Hippocampal formation (tissue), 2 donors: ENCODE measurements at places on chromosomes 1 and 21.

DNA sequence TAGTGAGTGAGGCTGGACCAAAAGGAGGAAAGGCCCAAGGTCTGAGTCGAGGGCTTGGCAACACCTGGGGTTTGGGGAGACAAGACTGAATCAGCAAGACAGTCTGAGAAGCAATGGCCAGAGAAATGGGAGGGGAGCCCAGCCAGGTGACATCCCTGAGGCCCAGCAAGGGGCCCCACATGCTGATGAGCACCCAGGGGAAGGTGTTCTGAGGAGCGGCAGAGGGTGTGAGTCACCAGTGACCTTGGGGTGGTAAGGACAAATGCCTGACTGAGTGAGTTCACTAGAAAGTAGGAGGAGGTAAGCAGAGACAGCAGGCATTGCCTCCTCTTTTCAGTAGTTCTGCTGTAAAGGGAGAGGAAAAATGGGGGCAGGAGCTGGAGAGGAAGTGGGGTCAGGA lies 192.4 kb upstream of the GALNT2 start:
- no peak for DNase-seq

DNA sequence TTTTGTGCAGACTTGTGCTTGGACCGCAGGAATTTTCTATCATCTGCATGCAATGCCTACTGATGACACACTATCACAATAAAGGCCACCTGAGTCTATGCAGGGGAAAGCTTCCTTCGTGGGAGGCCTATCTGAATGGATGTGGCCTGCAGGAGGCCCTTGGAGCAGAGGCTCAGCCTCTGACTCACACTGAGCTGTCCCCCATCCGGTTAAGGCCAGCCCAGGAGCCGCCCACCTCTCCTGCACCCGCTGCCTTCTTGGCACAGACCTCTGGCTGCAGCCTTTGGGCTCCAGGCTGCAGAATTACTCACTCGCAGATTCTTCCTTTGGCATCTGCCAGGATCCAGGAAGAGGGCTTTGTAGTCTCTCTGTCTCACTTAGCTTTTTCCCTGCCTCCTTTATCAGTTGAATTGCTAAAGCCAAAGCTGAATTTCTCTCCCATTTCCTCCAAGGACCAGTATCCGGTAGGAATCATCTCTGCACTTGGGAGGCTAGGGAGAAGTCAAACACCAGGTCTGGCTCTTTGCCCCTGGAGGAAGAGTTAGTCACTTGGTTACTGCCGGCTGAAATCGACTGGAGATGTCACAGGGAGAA lies 65.1 kb upstream of the JUN start:
- no peak for DNase-seq

GRCh38 chr1:86419277-86419903 lies 4.6 kb upstream of the CLCA2 start:
- peak; percentile 12 for DNase-seq

GRCh38 chr1:109627692-109628399 lies 8.2 kb downstream of the AMPD2 start:
- DNase-seq, result no peak

GRCh38 chr1:67632356-67632755 lies 52.6 kb upstream of the GADD45A start:
- DNase-seq, result no peak

DNA sequence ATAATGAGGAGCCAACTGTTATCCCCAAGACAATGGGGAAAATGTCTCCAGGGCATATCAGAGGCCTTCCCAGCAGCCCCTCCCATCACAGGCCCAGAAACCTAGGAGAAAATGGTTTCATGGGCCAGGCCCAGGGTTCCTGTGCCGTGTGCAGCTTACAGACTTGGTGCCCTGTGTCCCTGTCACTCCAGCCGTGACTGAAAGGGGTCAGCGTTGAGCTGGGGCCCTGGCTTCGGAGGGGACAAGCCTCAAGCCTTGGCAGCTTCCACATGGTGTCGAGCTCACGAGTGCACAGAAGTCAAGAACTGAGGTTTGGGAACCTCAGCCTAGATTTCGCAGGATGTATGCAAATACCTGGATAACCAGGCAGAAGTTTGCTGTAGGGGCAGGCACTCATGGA lies 18.1 kb downstream of the SIPA1L2 start:
- DNase-seq, result no peak

DNA sequence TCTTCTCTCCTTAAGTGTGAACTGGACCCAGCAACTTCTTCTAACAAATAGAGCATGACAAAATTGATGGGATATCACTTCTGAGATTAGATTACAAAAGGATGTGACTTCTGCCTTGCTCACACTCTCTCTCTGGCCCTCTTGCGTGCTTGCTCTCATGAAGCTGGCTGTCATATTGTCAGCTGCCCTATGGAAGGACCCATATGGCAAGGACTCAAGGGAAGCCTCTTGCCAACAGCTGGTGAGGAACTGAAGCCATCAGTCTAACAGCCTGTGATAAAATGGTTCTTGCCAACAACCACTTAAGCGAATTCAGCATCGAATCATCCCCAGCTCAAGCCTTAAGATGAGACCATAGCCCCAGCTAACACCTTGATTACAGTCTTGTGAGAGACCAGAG lies 4.8 kb upstream of the TLR5 start:
- DNase-seq, result no peak

- DNase-seq, result no peak
Observed at GRCh38 chr1:55168353-55168752, 46.8 kb downstream of the USP24 start.

DNA sequence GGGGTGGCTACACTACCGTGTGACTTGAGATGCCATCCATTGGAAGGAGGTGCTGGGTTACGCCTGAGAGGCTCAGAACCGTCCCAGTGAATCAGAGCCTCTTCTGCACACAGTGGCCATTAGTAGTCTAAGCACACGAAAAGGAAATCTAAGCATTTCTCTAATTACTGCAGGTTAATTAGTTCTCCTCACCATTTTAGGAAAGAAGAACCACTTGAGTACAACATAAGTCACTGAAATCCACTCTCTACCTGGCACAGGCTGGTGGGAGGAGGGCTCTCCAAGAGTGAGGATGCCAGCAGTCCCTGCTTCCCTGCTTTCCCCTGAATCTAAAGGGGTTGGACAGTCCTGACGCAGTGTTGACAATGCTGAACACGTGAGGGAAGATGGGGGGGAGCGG lies 606.3 kb downstream of the NPHP4 start:
- no peak for DNase-seq

- DNase-seq, result no peak
Observed at GRCh38 chr1:247330548-247331171, 1.0 kb downstream of the ZNF496 start.

DNA sequence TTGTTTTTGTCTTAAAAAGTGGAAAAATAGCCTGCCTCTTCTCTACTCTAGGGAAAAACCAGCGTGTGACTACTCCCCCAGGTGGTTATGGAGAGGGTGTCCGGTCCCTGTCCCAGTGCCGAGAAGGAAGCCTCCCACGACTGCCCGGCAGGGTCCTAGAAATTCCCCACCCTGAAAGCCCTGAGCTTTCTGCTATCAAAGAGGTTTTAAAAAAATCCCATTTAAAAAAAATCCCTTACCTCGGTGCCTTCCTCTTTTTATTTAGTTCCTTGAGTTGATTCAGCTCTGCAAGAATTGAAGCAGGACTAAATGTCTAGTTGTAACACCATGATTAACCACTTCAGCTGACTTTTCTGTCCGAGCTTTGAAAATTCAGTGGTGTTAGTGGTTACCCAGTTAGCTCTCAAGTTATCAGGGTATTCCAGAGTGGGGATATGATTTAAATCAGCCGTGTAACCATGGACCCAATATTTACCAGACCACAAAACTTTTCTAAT lies 35.0 kb upstream of the TDRD10 start:
- DNase-seq, result no peak

GRCh38 chr1:189432753-189433152 lies 1044.9 kb downstream of the BRINP3 start:
- DNase-seq, result no peak

DNA sequence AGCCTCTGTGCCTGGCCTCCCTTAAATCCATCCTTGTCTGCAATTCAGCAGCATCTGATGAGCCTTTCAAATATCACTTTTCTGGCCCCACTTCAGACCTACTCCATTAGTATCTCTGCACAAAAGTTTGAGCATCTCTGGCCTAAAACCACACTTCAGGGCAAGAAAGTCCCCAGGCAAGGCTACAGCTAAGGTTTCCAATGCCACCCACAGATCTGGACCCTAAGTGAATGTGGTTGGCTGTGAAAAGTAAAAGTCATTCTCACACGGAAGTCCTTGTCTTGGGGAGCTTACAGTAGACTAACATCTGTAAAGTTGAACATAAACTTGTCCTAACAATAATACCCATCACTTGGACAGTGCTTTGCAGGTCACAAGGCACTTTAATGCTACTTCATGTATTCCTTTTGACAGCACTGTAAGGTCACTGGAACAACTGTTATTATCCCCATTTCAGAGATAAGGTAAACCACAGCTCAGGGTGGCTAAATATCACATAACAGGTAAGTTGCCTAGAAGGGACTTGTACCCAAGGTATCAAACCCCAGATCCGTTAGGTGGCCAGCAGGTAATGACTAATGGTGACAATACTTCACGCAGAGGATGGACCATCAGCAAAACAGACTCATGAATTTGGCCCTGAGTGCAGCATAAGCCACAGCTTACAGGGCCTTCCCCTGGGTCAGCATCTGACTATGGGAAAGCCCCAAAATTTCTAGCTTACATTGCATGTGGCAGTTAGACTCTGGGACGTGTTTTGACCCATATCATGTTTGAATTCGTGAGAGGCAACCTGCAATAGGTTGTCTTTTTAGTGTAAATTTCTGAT lies 356.0 kb downstream of the HHAT start:
- no peak for DNase-seq

GRCh38 chr1:83499998-83500397 lies 498.9 kb downstream of the TTLL7 start:
- no peak for DNase-seq
